Hepatocyte (in vitro differentiated cells): ENCODE measurements at places on chromosomes 11 and 22.

GRCh38 chr22:49080631-49081030 is 747.0 kb downstream of the BRD1 start:
- no peak for DNase-seq

GRCh38 chr22:18050065-18050464 is 25.7 kb upstream of the MICAL3 start:
- DNase-seq, result no peak

DNA sequence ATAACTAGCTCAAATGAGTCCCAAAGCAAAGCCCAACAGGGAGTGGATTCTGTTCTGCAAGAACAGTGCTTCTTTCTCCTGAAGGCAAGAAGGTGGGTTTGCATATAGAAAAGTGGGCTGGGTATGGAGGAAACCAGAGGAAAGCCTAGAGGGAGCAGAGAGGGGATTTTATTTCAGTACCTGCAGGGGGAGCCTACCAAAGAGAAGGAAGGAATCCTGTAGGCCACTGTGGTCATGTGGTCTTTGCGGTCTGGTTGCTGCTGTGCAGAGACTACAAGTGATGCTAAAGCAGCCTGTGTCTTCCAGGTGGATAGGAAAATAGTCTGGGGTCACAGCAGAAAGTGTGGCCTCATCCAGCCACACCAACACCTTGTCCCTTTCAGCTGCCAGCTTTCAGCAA is 33.2 kb upstream of the ZBTB16 start:
- peak; percentile 31 for DNase-seq

DNA sequence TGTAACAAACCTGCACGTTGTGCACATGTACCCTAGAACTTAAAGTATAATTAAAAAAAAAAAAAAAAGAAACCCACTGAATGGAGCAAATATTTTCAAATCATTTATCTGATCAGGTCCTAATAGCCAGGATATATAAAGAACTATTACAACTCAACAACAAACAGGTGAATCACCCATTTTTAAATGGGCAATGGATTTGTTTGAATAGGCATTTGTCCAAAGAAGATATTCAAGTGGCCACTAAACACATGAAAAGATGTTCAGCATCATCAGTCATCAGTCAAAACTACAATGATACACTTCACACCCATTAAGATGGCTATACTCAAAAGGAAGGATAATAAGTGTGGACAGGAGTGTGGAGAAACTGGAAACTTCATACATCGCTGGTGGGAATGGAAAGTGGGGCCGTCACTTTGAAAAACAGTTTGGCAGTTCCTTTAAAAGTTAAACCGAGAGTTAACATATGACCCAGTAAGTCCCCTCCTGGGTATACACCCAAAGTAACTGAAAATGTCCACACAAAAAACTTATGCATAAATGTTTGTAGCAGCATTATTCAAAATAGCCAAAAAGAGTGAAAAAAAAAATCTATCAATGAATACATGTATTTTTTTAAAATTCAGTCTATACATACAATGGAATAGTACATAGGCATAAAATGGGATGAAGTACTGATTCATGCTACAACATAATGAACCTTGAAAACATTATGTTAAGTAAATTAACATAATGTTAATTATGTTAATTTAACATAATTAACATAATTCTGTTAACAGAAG is 53.1 kb downstream of the ARRB1 start:
- DNase-seq, result no peak

DNA sequence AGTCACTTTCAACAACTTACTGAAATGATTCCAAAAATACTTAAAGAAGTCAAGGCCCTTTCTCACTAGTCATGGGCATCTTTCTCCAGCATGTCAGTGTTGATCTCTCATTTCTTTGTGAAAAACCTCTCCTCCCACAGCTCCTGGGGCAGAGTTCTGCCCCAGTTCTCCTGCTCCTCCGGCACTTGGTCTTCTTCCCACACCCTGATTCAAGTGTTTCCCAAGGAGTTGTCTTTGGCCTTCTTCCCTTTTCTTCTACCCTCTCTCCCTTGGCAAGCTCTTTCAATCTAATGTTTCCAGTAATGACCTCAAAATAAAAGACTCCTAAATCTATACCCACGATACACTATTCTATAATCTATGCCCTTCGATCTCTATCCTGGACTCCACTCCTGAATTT is 42.1 kb upstream of the CCDC34 start:
- DNase-seq, result no peak

- no peak for DNase-seq
These were observed 119.0 kb downstream of the MPPED2 start for GRCh38 chr11:30467176-30467575.

GRCh38 chr11:64916040-64916774 is 802 bp downstream of the ATG2A start:
- peak; percentile 54 for DNase-seq

- DNase-seq, result no peak
These were observed 72.2 kb upstream of the TSPAN18 start for GRCh38 chr11:44654596-44654995.

DNA sequence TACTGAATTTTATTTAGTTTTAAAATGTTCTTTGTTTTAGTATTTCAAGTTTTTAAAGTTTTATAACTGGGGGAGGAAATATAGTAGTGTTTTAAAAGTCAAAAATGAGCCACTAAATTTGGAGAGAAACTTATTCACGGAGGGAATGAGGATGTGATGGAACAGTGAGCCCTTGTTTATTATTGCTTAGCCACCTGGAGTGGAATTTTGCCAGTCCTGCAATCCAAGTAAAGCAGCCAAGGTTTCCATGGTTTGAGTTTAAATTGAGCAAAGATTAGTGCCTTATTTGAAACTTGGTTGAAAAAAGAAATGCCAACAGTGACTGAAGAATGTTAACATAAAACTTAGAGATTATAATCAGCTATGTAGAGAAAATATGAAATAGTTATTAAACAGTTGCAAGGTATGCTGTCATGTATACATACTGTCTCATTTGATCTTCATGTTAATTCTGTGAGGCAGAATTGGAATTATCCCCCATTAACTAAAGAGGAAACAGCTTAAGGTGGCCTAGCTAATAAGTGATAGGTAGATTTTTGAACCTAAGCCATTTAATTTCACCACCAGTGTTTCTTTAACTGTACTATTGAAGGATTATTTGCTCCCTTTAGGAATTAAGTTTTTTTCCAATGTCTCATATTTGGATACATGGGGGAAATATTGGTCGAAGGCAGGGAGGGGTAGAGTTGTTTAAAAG is 36.4 kb downstream of the SWAP70 start:
- DNase-seq, result no peak
